ENCODE measurements at places on chromosomes 2 and 18. TPM values are rescaled to one million over a fixed set of nuclear protein-coding genes. Genes with fewer than 3 reads are reported as not detected.

GRCh38 chr18:76691800-76692199, 130.6 kb upstream of the ZNF236 start:
- H3K4me1 ChIP-seq = peaks cover 7% of the 10 kb centered on the region
- H3K27ac ChIP-seq = no peak overlapping the region
- DNase-seq = no peak
- H3K4me3 ChIP-seq = no peak overlapping the region
- peaks cover 5% of the 10 kb centered on the region for H3K27me3 ChIP-seq

GRCh38 chr2:150491943-150492342, 4.5 kb upstream of the RND3 start:
- no peak overlapping the region for H3K4me3 ChIP-seq
- H3K27me3 ChIP-seq = no peaks in the 10 kb centered on the region
- peaks cover 4% of the 10 kb centered on the region for H3K4me1 ChIP-seq
- H3K27ac ChIP-seq = no peak overlapping the region

DNA sequence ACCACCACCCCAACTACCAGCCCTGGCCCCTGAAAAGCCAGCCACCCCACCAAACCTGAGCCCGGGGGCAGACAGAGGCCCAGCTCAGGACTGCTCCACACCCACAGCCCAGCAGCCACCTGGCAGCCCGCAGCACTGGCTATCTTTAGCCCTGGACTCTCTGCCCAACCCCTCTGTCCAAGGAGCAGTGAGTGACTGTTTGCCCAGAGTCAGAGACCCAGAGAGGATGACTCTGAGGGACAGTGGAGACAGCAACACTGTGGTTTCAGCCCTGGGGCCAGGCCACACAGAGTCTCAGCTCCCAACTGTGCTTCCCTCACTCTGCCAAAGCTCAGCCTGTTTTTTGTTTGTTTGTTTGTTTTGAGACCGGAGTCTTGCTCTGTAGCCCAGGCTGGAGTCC, 32.6 kb downstream of the BIN1 start:
- no peaks in the 10 kb centered on the region for H3K27me3 ChIP-seq
- peaks cover 63% of the 10 kb centered on the region for H3K4me1 ChIP-seq
- H3K27ac ChIP-seq = peak overlapping the region; percentile 34
- H3K4me3 ChIP-seq = no peak overlapping the region
- DNase-seq = no peak

- no peaks in the 10 kb centered on the region for H3K27me3 ChIP-seq
- no peak for DNase-seq
- no peak overlapping the region for H3K4me3 ChIP-seq
- peaks cover 13% of the 10 kb centered on the region for H3K4me1 ChIP-seq
Measured at GRCh38 chr2:134200036-134200618, 53.7 kb upstream of the MGAT5 start.

- no peak for DNase-seq
- peak overlapping the region; percentile 53 for H3K27ac ChIP-seq
- no peak overlapping the region for H3K4me3 ChIP-seq
- no peaks in the 10 kb centered on the region for H3K36me3 ChIP-seq
- H3K4me1 ChIP-seq = peaks cover 12% of the 10 kb centered on the region
Measured at GRCh38 chr18:42113529-42114191, 158.6 kb downstream of the PIK3C3 start.

- no peaks in the 10 kb centered on the region for H3K4me1 ChIP-seq
- no peak overlapping the region for H3K27ac ChIP-seq
- DNase-seq = no peak
- H3K4me3 ChIP-seq = no peak overlapping the region
- no peaks in the 10 kb centered on the region for H3K27me3 ChIP-seq
Measured at GRCh38 chr2:216344206-216344949, 27.9 kb downstream of the MARCHF4 start.

GRCh38 chr2:160157861-160158829, 41.9 kb downstream of the ITGB6 start:
- H3K4me1 ChIP-seq = no peaks in the 10 kb centered on the region
- no peak overlapping the region for H3K4me3 ChIP-seq
- H3K27me3 ChIP-seq = no peaks in the 10 kb centered on the region
- H3K36me3 ChIP-seq = no peaks in the 10 kb centered on the region
- no peak overlapping the region for H3K27ac ChIP-seq

- no peaks in the 10 kb centered on the region for H3K27me3 ChIP-seq
- DNase-seq = no peak
- H3K4me1 ChIP-seq = peaks cover 6% of the 10 kb centered on the region
- no peaks in the 10 kb centered on the region for H3K36me3 ChIP-seq
- H3K27ac ChIP-seq = peak overlapping the region; percentile 19
Measured at GRCh38 chr2:101972621-101973434, 18.9 kb upstream of the IL1R2 start.

Gene NT5DC4
- not detected for total RNA-seq

Gene INHBB
- 24.3 TPM for total RNA-seq
